Activated CD4-positive, alpha-beta memory T cell treated with anti-CD3 and anti-CD28 coated beads for 36 hours (primary cell): ENCODE measurements at places on chromosomes 12 and 14.

DNA sequence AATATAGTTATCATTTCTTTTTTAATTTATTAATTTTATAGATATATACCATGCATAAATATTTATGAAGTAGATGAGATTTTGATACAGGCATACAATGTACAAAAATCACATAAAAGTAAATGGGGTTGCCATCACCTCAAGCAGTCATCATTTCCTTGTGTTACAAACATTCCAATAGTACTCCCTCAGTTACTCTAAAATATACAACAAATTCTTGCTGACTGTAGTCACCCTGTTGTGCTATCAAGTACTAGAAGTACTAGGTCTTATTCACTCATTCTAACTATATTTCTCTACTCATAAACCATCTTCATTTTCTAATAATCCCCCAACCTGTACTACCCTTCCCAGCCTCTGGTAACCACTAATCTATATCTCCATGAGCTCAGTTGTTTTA is 432.6 kb upstream of the SYT1 start:
- DNase-seq = no peak

GRCh38 chr14:33650430-33650829 is 300.4 kb downstream of the EGLN3 start:
- DNase-seq = no peak

DNA sequence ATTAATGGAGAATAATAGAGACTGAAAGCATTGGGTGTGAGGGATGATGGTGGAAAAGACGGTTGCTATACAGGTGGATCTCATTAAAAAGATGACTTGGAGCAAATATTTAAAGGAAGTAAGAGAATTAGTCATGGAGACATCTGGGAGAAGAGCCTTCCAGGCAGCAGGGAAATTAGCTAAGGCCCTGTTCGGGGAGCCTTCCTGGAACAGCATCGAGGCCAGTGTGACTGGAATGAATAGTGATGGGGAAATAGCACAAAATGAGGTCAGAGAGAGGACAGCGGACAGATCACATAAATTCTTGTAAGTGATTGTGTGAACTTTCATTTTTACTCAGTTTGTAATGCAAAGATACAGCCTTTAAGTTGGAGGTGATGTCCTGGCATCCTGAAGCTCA is 842.3 kb downstream of the SLC6A15 start:
- DNase-seq = no peak

DNA sequence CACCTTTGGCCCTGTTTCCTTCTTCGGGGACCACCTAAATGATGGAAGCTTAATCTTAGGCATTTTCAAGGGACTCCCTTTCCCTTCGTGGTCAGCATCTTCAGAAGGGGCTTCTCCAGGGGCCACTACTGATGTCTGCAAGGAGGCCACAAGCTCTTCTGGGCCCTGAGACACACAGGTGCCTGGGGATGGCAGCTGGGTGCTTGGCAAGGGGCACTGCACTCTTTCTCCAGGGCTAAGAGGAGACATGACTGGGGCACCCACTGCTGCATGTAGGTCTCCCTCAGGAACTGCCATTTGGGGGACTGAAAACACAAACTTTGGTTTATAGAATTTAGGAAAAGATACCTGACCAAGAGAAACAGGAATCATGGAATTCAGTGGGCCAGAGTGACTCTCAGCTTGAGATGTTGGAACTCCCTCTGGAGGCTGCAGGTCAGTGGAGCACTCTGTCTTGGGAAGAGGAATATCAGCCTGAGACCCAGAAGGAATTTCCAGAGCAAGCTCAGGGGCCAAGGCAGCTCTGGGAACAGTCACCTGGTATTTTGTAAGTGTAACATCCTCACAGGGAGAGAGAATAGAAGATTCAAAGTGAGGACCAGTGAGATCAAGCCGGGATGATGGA is 16.0 kb downstream of the PLD4 start:
- DNase-seq = no peak
